ENCODE measurements at places on chromosomes 2 and 18.

DNA sequence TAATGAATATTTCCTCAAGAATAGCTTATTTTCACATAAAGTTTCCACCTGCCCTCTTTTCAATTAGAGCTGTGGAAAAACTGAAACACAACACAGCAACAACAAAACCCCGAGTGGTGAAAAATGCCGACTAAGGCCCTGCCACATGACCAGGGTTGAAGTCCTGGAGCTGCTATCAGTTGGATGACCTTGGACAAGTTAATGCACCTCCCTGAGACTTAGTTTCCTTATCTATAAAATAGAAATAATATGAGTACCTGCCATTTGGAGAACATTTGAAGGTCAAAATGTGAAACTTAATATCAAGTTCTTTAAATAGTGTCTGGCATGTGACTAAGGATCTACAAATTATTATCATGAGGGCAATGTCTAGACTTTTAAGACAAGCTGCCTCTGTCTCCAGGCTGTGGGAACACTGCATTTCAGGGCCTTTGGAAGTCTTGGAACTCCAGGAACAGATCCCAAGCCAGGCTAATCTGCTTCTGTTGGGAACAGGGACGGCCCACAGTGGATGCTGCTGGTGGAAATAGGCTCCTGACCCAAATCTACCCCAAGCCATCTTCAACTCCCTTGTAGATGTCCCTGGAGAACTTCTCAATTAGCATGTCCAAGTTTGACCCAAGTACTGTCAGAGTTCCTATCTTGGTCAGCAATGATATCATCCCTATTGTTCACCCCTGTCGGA, 42.0 kb upstream of the TRIB2 start:
- DNase-seq, result no peak

- no peak for DNase-seq
Measured at GRCh38 chr2:88452565-88452905, at the start of gene FOXI3. TSS of gene FOXI3 (minus strand) at chr2:88452693. CDS start at chr2:88452535, 158 bp downstream.

DNA sequence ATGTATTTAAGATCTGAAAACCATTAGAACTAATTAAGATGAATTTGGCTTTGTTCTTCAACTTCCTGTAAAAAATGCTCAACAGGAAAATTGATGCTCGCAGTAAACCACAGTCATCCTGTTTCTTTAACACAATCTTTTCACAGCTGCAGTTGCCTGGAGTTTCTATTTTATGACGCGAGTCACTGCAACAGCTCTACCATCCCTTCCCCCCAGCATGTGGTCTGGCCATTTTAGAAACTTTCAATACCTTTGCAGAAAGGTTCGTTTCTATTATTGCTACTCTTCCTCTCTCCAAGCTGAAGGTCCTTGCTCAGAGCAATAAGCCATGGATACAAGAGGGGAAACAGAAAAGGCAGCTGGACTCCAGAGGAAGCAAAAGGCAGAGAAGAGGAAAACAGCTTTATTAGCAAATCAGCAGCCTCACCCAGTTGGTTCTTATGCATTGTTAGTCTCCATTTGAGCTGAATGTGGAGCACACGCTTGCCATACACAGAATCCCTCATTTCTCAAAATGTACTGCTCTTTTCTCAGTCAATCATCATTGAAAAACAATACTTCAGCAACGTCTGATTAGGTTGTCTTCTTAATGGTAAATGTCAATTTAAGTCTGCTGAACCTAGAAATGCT, 3.9 kb downstream of the WIPF1 start:
- no peak for DNase-seq

GRCh38 chr2:28359222-28360057, 33.2 kb upstream of the FOSL2 start:
- peak; percentile 59 for DNase-seq

GRCh38 chr18:45324495-45325113, 290.7 kb upstream of the SLC14A2 start:
- peak; percentile 92 for DNase-seq

GRCh38 chr18:59551902-59552635, 145.2 kb downstream of the CCBE1 start:
- DNase-seq, result no peak

- no peak for DNase-seq
Measured at GRCh38 chr2:127401757-127402695, 14.3 kb upstream of the MAP3K2 start.

DNA sequence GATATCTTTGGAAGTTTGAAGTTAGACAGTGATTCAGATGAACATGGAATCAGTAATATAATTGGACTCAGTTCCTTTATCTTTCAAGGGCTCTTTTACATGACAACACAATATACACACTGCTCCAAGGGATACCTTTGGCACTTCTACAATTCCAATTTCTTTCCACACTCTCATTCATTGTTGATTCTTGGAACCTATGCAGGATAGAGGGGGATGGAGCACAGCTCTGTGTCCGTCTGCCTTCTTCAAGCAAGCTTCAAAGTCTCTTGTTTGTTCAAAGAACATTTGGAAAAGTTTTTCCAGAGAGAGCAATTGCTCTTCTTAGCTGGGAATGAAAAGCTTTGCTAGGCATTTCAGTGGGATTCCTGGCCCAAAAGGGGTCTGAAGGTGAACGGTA, 276.2 kb upstream of the ZEB2 start:
- no peak for DNase-seq

DNA sequence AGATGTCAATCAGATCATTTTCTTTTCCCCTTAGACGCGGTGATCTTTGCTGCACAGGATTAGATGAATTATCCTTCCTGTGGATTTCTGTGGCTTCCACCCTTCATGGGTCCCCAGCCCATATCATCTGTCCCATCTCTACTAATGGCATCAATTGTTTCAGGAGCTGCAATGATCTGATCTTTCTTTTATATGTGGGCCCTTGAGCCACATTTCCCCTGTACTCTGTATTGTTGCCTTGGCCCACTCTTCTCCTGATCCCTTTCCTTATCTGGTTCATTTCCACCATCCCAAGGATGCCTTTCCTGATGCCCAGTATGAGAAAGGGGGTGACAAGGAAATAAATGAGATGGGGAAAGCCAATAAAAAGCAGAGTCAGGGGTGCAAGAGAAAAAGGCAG, 24.7 kb downstream of the SP140 start:
- no peak for DNase-seq

DNA sequence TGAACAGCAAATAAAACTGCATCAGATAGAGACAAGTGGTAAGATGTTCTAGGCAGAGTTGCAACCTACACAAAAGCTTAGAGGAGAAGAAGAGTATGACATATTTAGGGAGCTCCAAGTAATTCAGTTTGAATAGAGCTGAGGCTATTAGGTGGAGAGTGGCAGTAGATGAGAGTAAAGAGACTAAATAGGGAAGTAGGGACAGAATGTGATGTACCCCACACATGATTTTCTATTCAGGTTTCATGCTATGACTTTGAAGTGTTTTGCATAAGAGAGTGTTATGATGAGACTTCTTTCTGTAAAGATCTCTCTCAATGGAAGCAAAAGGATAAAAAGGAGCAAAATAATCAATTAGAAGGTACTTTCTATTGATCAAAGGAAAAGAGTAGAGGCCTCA, 206.8 kb upstream of the ERBB4 start:
- DNase-seq, result no peak

- DNase-seq, result no peak
Measured at GRCh38 chr2:103739921-103740320, 978.1 kb downstream of the TMEM182 start.

DNA sequence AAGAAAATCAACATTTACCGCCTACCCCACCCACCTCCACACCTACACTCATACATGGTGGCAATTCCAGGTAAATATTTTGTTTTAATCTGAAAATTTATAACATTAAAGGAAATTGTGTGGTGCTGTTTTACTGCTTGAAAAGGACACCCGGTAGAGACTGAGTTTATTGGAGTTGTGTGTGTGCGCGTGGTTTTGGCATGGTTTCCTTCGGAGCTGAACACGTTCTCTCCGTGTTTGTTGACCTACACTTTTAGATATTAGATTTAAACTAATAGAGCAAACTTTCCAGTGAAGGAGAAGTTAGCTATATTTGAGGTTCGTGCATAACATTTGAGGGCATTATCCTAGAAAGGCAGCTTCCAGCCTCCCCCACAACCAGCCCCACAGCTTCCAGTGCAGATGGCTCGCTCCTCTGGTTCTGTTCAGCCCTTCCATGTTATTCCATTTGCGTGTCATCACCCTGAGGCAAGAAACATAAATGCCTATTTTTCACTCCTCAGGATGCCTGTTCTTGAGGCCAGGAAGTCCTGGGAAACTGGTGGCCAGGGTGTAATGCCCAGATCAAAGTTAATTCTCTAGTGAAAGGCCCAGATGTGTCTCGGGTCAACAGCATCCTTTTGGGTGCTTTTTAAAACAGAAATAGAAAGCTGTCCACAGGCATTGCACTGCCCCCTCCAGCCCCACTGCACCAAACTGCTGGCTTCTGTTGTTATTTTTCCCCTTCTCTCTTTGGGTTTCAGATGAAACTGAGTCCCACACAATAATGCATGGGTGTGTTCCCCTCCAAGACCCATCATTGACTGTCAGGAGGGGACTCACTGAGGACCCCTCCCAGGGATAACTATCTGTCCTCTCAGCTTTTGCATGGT, 190.2 kb downstream of the SETBP1 start:
- DNase-seq, result no peak

GRCh38 chr2:241334813-241335212, 19.1 kb downstream of the SEPTIN2 start:
- DNase-seq, result no peak

DNA sequence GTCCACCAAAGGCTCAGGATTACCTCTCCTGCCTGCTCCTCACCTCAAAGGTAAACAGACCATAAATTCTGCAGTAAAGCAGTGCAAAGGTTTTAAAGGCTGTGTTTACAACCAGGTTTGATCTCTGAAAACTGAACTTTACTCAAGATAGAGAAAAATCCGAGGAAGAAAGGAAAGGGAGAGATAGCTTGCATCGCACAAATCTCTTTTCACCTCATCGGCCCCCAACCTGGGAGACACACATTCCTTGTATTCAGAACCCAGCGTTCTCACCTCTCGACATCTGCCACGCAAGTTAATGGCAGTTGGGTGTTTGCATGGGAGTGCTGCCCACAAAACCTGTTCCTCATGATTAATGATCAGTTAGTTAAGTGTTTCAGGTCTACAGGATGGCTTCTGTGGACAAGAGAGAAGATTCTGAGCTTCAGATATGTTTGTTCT, 72.6 kb downstream of the GATA6 start:
- no peak for DNase-seq

GRCh38 chr2:9474361-9475057, at the start of gene IAH1:
TSS of gene IAH1 (plus strand) at chr2:9474551. CDS start at chr2:9474567, 16 bp downstream.
- DNase-seq, result peak; percentile 72

- no peak for DNase-seq
Measured at GRCh38 chr2:138486363-138487198, 15.0 kb upstream of the SPOPL start.

DNA sequence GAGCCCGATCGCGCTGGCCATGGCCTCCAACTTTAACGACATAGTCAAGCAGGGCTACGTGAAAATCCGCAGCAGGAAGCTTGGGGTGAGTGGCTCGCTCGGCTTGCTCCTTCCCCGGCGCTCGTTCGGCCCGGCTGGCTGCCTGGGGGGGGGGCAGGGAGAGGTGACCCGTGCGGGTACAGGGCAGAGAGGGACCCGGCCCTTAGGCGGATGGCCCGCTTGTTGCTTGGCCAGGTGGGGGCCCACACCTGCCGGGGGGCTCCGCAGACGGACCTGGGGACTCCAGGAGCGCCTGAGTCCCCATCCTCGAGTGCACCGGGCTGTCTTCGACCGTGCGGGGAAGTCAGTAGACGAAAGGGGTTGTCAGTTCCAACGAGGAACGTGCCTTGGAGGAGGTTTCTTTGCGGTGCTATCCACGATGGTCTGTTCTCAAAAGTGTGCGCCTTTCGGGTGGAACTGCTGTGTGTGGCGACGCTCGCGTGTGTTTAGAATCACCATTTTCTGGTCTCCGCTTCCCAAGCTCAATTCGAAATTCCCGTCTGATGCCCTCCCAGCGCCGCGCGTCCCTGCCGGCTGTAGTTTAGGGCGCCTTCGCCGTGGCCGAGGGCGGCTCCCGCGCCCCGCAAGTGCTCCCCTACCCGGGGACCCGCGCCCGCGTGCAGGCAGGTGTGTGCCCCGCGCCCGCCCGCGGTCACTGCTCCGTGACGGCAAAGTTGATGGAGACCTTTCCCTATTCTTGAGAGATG, 711 bp downstream of the DOK6 start:
- DNase-seq, result no peak

DNA sequence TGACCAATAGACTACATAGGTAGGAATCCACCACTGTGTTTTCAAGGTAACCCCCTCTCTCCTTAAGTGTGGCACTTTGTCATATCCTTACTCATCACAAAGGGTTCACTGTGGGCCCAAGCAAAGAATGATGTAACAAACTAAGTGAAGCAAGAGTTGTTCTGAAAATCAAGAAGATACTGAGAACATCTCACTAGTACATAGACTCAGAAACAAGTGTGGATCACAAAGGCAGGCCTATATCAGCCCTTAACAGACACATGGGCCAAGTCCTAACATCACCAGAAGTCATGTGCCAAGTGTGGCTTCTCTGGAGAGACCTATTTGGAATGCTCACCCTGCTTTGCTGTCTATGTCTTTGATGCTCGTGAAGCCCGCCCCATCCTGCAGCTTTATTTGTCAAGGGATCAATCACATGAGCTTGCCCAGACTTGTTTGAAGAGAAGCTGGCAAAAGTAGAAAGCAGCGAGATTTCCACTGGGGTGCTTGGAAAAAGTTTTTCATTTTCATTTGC, 131.2 kb upstream of the TTC39C start:
- peak; percentile 39 for DNase-seq

- no peak for DNase-seq
Measured at GRCh38 chr18:77785415-77785975, 535.8 kb downstream of the GALR1 start.

- DNase-seq, result no peak
Measured at GRCh38 chr2:194883711-194884110, 773.3 kb upstream of the SLC39A10 start.

- DNase-seq, result no peak
Measured at GRCh38 chr2:173002751-173003541, 72.7 kb upstream of the MAP3K20 start.

- no peak for DNase-seq
Measured at GRCh38 chr2:233083782-233084181, 23.6 kb downstream of the INPP5D start.

GRCh38 chr2:241803387-241804325, 5.3 kb upstream of the NEU4 start:
- DNase-seq, result peak; percentile 68

DNA sequence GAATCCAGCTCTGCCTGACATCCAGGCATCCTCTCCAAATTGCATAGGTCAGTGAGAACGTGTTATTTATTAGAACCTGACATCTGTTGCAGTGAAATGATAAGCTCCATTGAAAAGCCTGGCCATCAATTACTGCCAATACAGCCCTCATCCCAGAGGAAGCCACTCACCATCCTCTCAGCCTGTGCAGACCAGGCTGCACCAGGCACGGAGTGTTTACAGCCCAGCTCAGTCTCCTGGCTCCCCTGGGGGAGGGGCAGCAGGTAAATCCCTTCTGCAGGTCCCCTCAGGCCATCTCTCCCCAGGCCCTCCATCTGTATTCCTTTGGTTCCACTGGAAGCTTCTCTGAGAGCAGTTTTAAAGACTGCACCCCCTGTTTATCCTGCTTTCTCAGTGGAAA, 82.6 kb upstream of the FOSL2 start:
- DNase-seq, result no peak
